NCI-H226 (cell line): ENCODE measurements at places on chromosomes 3 and 15.

GRCh38 chr3:16084887-16085286 is 89.6 kb upstream of the GALNT15 start:
- peak; percentile 91 for DNase-seq

DNA sequence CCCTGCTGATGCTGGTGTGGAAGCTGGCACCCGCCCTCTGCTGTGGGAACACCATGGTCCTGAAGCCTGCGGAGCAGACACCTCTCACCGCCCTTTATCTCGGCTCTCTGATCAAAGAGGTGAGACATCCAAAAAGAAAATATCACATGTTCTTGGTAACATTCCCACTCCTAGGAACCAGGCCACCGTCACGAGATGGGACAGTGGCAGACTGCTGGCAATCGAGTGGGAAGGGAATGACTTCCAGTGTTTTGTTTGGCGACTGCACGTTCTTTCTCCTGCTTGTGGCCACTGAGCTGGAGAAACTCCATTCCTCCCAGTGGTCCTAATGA is 14.3 kb downstream of the ALDH1A3 start:
- DNase-seq, result no peak

DNA sequence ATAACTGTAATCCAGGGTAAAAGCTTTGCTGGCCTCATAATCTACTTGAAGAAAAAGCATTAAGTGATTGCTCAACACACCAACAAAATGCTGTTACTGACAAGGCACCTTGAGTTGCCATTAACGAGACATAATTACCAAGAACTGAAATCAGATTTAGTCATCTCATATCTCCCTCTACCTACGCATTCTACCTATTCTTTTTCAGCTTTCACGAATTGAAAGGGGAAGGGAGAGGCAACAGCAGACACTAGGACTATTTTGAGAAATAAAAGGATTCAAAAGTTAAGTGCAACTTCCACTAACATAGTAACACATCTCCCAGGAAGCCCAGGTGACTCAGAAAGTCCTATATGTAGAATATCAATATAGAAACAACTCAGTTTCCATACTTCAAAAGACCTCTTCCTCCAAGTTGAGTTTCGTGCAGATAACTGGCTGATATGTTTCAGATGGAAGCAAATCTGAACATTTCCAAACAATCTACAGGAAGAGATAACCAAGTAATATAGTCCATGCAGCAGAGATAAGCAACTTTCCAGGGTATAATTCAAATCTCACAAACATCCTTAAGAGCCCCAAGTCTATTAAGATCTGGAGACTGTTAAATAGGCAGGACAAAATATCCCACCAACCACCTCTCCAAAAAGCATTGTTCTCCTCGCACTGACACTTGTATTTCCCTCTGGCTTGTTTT is 1.9 kb downstream of the OSBPL10 start:
- no peak for DNase-seq

GRCh38 chr3:128411574-128412064 is 55.1 kb downstream of the DNAJB8 start:
- DNase-seq, result no peak

DNA sequence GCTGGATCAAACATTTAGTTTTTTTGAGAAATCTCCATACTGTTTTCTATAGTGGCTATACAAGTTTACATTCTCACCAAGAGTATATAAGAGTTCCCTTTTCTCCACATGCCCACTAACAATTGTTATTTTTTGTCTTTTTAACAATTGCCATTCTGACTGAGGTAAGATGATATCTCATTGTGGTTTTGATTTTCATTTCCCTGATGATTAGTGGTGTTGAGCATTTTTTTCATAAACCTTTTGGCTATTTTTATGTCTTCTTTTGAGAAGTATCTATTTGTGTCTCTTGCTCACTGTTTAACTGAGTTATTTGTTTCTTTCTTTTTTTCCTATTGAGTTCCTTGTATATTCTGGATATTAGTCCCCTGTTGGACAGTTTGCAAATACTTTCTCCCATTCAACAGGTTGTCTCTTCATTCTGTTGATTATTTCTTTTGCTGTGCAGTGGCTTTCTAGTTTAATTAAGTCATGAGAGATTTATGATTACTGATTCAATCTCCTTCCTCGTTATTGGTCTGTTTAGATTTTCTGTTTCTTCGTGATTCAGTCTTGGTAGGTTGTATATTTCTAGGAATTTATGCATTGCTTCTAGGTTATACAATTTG is 6.7 kb upstream of the RNF13 start:
- DNase-seq, result no peak

- DNase-seq, result peak; percentile 95
Observed at GRCh38 chr3:69724722-69725435, 14.4 kb upstream of the MITF start.

GRCh38 chr15:27353856-27354255 is 382.9 kb downstream of the GABRG3 start:
- DNase-seq, result no peak

- DNase-seq, result peak; percentile 53
Observed at GRCh38 chr3:157087373-157087772, 72.6 kb downstream of the CCNL1 start.

GRCh38 chr15:32802286-32802936 is 84.6 kb downstream of the GREM1 start:
- peak; percentile 77 for DNase-seq

DNA sequence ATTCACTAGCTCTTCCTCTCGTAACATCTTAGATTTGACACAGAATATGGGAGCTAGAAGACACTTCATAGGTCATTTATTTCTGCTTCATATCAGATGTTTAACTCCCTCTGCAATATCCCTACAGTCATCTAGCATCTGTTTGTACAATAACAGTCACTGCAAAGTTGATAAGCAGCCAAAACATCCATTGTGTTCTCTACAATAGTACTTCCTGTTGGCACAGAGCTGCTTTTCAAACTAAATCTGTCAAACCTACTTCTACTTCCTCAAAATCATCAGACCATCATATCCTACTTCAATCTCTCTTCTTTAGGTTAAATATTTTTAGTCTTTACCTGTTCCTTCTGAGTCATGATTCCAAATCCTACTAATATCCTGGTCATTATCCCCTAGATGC is 233.2 kb downstream of the FGF12 start:
- no peak for DNase-seq

GRCh38 chr15:31131853-31132375 is 30.4 kb upstream of the TRPM1 start:
- no peak for DNase-seq

GRCh38 chr15:54660356-54660755 is 536.4 kb downstream of the RSL24D1 start:
- no peak for DNase-seq
